ENCODE measurements at places on chromosomes 1 and 21.

- no peak for DNase-seq
Measured at GRCh38 chr1:47332779-47333577, 612 bp upstream of the CMPK1 start.

DNA sequence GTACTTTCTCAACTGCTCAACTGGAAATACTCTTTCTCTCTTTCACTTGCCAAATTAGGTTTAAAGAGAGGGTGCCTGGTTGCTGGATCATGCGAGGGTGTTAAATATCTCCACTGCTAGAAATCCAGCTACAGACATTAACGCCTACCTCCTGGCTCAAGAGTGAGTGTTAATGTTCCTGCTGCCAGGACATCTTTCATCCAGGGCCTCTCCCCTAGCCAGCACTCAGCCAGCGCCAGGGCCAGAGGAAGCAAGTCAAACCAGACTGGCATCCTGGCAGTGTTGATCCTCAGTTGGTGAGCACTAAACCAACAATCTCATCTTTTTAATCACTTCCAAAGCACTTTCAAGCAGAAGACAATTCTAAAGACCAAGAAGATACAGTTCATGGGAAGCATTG is 92.9 kb upstream of the BARHL2 start:
- no peak for DNase-seq

DNA sequence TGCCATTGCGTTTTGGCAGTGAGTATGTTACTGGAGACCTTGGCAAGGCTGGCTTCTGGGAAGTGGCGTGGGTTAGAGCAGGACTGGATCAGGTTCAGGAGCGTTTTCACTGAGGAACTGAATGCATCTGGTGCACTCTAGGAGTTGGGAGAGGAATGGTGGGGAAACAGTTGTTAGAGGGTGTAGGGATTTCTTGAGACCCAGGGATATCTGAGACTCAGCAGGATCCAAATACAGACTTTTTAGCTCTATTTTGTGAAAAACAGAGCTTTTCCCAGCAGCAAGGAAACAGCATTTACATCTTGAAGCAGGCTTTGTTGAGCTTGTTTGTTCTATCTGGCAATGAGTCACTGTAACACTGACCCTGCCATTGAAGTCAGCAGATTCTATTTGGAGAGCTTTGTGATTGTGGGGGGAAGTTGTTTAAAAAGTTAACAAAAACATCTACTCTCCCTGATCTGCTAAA is 56.9 kb upstream of the NRIP1 start:
- DNase-seq: no peak

- DNase-seq: no peak
Measured at GRCh38 chr1:187267827-187268226, 439.1 kb downstream of the PLA2G4A start.

GRCh38 chr1:40901886-40902852 is 40.0 kb upstream of the CITED4 start:
- DNase-seq: no peak

DNA sequence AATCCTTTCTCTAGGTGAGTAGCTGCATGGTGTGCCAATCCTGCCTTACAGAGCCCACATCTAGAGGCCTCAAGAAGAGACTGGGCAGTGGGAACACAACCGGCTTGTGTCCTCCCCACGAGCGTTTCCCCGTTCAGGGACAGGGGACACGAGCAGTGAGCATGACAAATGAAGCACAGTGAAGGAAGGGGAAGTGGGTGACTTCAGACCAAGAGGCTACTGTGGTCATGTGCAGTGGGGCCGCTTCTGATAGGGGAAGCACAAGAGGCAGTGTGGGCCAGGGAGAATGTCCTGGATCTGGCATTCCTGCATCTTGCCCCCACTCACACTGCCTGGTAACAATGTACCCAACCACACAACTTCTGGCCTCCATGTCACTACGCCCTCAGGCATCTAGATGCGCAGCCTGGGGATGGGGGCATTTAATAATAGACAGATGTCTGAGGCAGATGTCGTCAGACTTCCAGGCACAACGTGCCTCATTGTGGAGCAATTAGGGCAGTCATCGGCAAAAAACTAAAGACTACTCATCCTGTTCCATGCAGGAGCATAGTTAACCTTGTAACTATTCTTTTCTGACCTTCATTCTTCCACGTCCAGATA is 155.6 kb upstream of the NBPF11 start:
- no peak for DNase-seq

GRCh38 chr1:227043755-227044154 is 103.7 kb downstream of the COQ8A start:
- no peak for DNase-seq

GRCh38 chr1:163866564-163866963 is 544.8 kb downstream of the NUF2 start:
- DNase-seq: no peak

GRCh38 chr1:20699558-20699957 is 18.2 kb downstream of the KIF17 start:
- no peak for DNase-seq

DNA sequence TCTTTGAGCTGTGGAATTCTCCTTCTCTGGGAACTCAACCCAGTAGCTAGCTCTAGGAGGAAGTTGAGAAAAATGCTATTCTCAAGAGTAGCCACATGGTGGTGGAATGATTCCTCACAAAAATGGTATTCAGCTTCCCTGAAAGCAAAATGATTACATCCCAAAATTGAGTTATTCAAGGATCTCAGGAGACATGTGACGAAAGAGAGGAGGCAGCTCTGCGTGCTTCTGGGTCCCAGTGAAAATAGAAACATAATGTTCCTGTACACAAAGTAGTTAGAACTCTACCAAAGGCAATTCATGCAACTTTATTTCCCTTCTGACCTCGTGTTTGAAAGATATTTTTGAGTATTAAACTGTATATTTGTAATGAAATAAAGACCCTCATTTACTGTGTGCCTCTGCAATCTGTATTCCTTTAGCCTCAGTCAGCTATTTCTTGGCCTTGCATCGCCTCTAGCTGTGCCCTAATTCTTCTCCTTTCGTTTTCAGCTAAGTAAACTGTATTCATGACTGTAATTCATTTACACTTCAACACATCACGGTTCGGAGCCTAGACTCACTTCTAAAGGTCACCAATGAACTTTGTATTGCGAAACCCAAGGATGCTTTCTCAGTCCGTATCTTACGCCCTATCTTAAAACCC is 167.3 kb downstream of the FASLG start:
- no peak for DNase-seq

- DNase-seq: no peak
Measured at GRCh38 chr1:206577626-206578025, 34.6 kb downstream of the EIF2D start.

- no peak for DNase-seq
Measured at GRCh38 chr1:175206687-175207086, 14.1 kb upstream of the KIAA0040 start.

- no peak for DNase-seq
Measured at GRCh38 chr1:30376054-30376697, 347.2 kb downstream of the MATN1 start.

- no peak for DNase-seq
Measured at GRCh38 chr1:38476850-38477178, 382.8 kb downstream of the RRAGC start.

DNA sequence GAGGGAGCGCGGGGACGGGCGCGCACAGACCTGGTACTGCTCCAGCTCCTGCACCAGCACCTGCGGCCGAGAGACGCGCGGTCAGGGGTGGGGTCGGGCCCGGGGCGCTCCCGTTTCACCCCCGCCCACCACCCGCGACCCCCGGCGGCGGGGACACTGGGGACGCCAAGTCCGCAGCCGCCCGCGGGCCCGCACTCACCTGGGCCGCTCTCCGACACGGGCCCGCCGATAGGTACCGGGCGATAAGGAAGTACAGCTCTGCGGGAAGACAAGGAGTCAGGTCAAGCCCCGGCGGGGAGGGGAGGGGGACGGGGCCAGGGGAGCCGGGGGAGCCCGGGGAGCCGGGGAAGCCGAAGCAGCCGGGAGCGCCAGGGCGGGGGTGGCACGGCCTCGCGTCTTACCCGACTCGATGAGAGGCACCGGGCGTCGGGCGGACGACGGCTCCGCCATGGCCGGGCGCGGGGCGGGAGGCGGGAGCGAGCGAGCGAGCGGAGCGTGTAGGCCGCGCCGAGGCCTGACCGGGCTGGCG is 326 bp downstream of the BRWD1 start:
- peak; percentile 62 for DNase-seq

DNA sequence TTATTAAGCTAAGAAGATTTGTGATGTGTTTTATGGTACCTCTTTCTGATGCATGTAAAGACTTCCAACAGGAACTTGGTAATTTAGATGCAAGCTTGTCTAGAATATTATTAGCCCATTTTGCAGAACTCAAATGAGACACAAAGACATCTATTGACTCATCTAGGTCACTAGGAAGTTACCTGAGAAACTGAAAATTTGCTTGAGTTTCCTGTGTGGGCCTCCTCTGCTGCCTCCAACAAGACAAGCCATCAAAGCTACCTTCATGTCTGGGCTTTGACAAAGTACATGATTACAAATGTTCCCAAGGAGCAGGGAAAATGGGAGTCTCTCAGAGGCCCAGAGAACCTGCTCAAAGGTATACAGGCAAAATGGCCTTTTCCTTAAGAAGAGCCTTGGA is 5.6 kb downstream of the RUNX1 start:
- no peak for DNase-seq

DNA sequence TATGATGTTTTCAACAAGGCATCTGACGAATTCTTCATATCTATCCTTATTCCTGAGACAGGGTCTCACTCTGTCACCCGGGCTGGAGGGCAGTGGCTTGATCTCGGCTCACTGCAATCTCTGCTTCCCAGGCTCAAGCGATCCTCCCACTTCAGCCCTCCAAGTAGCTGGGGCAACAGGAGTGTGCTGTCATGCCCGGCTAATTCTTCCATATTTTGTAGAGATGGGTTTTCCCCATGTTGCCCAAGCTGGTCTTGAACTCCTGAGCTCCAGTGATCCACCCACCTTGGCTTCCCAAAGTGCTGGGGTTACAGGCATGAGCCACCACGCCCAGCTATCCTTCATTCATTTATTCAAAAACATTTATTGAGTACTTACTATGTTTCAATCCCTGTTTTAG is 8.0 kb downstream of the YY1AP1 start:
- no peak for DNase-seq

- DNase-seq: no peak
Measured at GRCh38 chr1:13728091-13728715, 28.2 kb downstream of the PRDM2 start.

- DNase-seq: no peak
Measured at GRCh38 chr1:247552231-247552630, 3.3 kb downstream of the GCSAML start.

GRCh38 chr1:4726620-4727341 is 72.4 kb downstream of the AJAP1 start:
- DNase-seq: no peak

GRCh38 chr1:241642593-241642944 is 2.4 kb upstream of the CHML start:
- no peak for DNase-seq

- DNase-seq: no peak
Measured at GRCh38 chr1:71787699-71788098, 494.6 kb downstream of the NEGR1 start.

GRCh38 chr1:66752000-66752592 is at the start of gene DYNLT5:
TSS of gene DYNLT5 (plus strand) at chr1:66752459. CDS start at chr1:66754659, 2,200 bp downstream.
- no peak for DNase-seq

DNA sequence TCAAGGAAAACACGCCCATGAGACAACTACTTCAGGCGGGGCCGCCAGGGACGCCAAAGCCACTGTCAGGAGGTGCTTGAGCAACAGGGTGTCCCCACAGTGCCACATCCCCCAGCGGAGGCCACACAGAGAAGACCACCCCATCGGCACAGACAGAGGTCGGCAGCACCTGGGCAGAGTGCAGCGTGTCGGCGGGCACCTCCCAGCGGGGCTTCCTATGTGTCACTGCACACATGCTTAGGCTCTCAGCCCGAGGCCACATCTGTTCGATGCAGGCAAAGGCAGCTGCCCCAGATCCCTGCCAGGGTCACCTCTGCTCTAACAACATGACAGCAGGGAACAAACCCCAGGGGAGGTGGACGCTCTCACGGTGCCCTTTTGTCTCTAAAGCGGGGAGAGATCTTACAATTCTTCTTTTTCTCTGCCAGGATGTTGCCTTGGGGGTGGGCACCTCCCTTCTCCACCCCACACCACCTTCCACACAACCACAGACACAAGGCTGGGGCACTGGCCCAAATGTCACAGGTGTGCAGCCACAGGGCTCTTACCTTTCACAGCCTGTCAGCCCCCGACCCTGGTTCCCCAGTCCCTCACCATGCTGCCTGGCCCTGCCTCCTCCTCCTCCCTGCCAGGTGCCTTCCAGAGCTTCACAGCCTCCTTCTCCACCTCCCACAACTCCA is 4.2 kb downstream of the KRTAP10-8 start:
- no peak for DNase-seq

DNA sequence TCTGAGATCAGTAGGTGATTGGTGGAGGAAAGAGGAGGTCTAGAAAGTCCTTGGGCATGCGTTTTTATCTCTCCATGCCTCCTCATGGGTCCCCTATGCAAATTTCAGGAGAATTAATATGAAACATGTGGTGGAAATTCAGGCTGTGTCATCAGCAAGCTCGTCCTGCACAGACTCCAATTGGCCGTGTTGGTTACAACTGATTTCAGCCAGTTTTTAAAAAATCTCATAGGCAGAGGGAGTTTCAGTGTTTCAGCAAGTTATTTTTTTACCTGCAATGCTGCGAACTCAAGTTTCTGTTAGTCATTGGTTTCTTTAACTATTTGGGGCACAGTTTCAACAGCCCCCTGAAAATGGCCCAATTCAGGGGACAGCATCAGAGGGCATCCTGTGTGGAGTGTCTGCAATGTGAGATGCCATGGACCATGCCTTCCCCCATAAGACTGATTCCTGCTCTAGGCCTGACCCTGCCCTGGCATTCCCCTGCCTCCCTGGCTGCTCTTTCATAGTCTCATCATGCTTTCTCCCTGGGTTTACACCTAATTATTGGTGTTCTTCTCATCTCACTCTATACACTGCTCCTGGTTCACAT is 59.9 kb downstream of the C1orf198 start:
- DNase-seq: no peak

DNA sequence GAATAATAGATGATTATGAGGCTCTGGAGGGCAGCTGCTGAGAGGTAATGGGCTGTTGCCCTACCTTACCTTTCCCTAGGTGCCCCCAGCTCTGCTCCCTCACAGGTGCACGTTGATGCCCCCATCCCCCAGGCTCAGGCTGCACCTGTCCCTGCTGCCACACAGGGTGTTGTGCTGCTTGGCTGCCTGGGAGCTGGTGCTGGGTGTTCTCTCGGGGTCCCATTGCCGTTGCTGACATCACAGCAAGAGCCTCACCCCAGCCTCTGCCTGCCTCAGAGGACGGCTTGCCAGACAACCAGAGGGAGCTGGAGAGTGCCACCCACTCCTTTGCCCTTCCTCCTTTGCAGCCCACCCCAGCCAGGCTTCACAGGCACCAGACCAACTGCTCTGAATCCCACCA is 31.4 kb upstream of the DMBX1 start:
- no peak for DNase-seq

- DNase-seq: no peak
Measured at GRCh38 chr1:51649593-51650091, 32.8 kb downstream of the OSBPL9 start.

GRCh38 chr1:59554011-59554663 is 257.2 kb downstream of the FGGY start:
- no peak for DNase-seq

All from activated naive CD4-positive, alpha-beta T cell treated with anti-CD3 and anti-CD28 coated beads, Interleukin-2, amount 10 ng/mL, durations not matched to agents 7 days and 5 days (primary cell).